ENCODE measurements at places on chromosomes 7 and 10. TPM values are rescaled to one million over a fixed set of nuclear protein-coding genes. Genes with fewer than 3 reads are reported as not detected.

Gene TMEM196
- total RNA-seq, result not detected

GRCh38 chr7:126790763-126791162 lies 462.0 kb downstream of the GRM8 start:
- peak; percentile 25 for DNase-seq

GRCh38 chr10:22495396-22495795 lies 150.1 kb downstream of the SPAG6 start:
- no peak for DNase-seq

DNA sequence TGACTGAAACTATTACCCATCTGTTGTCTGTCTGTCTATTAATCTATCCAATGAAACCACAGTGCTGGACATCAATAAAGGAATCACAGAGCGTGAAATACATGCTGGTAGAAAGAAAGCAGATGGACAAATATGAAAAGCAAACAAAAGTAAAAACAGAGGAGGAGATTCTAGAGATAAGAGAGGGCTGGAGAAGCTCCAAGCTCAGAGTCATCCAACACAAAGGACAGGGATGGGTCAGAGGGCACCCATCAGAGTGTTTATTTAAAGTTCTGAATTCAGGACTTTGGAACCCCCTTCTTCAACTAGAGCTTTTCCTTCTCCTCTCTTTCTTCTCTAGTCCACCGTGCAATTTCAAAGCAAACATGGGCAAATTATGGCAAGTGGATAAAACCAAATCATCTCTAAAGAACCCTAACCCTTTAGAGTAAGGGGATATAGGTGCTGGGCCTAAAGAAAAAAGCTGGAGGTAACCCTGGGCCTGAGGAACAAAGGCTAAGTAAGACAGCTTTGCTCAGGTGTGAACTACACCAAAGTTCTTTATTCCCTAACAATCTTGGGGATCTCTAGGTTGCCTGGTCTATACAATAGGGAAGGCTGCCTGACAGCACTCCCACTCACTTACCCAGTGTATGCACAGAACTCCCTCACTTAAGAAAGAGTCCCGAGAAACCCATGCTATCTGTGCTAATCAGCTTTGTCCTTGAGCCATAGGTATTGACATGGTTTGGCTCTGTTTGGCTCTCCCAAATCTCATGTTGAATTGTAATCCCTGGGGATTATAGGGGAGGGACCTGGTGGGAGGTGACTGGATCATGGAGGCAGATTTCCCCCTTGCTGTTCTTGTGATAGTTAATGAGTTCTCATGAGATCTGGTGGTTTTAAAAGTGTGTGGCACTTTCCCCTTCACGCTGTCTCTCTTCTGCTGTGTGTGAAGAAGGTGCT lies 97.0 kb downstream of the BAMBI start:
- DNase-seq, result no peak

Gene ZNF804B
- total RNA-seq, result not detected

DNA sequence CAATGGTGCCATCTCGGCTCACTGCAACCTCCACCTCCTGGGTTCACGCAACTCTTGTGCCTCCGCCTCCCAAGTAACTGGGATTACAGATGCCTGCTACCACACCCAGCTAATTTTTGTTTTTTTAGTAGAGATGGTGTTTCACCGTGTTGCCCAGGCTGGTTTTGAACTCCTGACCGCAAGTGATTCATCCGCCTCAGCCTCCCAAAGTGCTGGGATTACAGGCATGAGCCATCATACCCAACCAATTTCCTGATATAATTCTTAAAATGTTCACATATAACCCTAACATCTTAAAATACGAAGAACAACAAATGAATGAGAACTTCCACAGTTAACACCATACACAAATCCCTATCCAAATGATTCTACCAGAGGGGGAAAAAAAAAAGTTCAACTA lies 31.2 kb downstream of the BAIAP2L1 start:
- no peak for DNase-seq

Gene OR2A1
- total RNA-seq, result not detected

DNA sequence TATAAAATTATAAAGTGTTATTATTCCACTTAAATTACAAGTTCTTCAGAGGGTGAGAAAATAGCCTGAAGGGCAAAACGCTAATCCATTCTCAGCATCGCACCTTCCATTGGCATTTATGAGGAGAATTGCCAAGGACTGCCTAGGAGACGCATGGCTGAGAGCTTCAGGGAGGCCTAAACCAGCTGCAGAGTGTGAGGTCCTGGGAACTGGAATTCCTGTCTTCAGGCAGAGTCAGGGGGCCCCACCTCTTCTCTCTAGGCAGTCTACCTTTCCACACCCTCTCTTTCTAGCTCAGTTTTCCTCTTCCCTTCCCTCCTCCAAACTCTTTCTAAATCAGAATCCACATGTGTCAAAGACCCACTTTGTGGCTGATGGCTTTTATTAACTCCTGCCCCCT lies 35.3 kb downstream of the LRRC72 start:
- no peak for DNase-seq

DNA sequence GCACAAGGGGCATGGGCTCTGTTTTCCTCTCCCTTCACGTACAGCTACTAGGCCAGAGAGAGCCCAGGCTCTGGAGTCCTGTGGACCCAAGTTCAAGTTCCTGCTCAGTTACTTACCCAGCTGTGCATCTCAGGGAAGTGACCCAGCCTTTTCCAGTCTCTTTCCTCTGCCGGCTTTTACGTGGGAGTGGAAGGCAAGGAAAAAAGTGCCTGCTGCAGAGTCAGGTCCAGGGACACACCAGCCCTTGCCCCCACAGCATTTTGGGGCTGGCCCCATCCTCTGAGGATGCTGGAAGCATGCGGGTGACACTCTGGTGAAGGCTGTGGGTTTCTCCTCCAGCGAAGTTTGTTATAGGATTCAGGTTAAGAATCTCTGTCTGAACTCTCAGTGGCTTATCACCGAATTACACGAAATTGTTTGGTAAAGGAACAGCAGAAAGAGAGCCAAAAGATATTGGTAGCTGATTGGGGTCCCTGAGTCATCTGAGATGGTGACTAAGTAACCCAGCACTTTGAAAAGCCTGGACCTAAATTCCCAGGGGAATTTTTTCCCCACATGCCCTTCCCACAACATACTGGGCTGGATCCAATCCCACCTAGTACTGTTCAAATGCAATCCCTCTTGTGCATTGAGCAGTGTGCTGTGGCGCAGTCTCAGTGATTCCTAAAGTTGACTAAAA lies 424.3 kb downstream of the RPS24 start:
- DNase-seq, result no peak

DNA sequence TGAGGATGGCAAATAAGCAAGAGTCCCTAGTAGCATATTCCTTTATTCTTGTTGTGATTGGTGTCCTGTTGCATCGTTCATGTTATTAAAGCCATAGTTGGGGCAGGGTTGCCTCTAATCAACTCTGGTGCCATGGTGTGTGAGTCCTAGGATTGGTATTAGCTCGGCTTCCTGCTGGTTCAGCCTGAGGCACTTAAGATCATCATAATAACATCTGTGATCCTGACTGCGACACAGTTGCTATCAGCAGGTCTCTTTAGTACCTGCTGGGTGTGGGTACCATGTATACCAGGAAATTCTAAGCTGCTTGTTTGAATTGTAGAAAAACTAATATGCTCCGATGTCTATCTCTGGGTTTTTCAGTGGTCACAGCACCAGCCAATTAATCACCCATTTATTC lies 1.6 kb downstream of the WEE2 start:
- no peak for DNase-seq

Gene STAG3
- total RNA-seq, result 8.1 TPM

DNA sequence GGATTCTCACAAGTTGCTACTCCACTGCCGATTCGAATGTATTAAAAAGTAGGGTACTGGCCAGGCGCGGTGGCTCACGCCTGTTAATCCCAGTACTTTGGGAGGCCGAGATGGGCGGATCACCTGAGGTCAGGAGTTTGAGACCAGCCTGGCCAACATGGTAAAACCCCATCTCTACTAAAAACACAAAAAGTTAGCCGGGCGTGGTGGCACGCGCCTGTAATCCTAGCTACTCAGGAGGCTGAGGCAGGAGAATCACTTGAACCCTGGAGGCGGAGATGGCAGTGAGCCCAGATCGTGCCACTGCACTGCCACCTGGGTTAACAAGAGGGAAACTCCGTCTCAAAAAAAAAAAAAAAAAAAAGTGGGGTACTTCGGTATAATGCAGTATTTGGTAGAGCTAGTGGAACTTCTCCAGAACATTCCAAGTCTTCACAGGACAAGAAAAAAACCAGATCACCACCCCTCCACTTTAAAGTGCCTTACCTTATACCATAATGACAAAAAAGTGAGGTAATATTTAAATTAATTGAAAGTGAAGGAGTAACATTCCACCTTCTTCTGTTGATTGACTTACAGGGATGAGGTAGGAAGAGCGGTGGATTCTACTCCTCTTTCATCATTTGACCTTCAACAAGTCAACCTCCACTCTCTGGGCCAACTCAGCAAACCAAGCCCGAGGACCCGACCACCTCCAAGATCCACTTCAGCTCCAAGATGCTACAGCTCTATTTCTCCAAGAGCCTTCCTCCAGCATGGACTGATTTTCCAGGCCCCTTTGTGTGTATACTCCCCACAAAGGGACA lies 2.0 kb downstream of the BAZ1B start:
- DNase-seq, result peak; percentile 49

Data from Karpas-422 (cell line).